Body of pancreas (tissue), 4 donors: ENCODE measurements at places on chromosomes 4 and X. TPM values are rescaled to one million over a fixed set of nuclear protein-coding genes. Genes with fewer than 3 reads are reported as not detected.

DNA sequence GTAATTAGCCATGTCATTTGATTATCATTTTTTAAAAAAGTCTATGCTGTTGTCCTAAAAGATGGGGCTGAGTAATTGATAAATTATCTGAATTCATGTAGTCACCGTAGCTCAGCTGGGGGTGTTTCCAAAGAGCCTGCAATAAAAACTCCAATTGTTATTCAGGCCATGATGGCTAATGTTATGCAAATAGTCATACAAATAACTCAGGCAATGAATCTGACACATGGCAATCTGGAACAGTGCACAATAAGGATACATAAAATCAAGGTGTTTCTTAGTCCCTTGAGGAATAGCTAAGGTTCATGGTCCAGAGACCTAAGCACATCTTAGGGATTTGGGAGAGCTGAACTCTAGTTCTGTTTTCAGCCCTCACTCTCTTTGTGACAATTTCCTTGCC lies 15.2 kb downstream of the MMRN1 start:
- H3K36me3 ChIP-seq, result no peaks in the 10 kb centered on the region
- no peak overlapping the region for H3K27ac ChIP-seq
- no peak for DNase-seq
- H3K27me3 ChIP-seq, result no peaks in the 10 kb centered on the region
- no peak overlapping the region for H3K4me3 ChIP-seq

The GAB1 gene
- 13.0 TPM for total RNA-seq

The ARHGAP6 gene
- 2.3 TPM for total RNA-seq

DNA sequence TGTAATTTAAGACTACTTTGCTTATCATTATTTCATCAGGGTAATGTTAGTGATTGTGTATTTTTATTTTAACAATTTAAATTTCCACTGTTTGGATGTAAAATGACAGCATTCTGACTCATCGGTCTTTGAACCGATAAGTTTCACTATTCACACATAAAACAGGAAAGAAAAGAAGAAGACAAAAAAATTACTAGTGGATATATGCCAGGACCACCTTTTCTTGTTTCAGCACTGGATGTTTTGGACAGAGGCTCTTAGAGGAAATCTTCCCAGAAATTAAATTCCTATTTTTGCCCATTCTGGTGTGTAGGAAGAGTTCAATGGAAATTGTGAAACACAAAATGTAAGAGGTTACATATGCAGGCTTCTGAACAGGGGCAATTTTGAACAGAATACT lies 57.4 kb downstream of the VEGFC start:
- H3K27ac ChIP-seq, result no peak overlapping the region
- H3K4me1 ChIP-seq, result no peaks in the 10 kb centered on the region
- no peaks in the 10 kb centered on the region for H3K27me3 ChIP-seq
- no peaks in the 10 kb centered on the region for H3K36me3 ChIP-seq
- no peak for DNase-seq
- no peak overlapping the region for H3K4me3 ChIP-seq

DNA sequence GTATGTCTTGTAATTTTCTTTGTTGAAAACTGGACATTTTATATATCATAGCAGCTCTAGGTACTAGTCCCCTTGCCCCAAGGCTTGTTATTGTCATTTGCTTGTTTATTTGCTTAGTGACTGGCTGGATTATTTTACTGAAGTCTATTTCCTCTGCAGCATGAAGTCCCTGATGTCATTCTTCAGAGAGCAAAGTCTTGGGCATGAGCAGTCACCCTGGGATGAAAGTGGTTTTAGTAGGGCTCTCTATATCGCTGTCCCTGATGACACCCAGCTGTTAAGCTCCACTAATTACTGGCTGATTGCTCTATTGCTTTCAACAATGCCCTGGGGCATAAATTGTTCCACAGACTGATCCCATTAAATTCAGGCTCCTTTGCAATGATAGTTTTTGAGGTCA lies 113.5 kb upstream of the USP9X start:
- no peak overlapping the region for H3K4me3 ChIP-seq
- H3K27ac ChIP-seq, result no peak overlapping the region
- H3K27me3 ChIP-seq, result no peaks in the 10 kb centered on the region
- no peaks in the 10 kb centered on the region for H3K36me3 ChIP-seq

DNA sequence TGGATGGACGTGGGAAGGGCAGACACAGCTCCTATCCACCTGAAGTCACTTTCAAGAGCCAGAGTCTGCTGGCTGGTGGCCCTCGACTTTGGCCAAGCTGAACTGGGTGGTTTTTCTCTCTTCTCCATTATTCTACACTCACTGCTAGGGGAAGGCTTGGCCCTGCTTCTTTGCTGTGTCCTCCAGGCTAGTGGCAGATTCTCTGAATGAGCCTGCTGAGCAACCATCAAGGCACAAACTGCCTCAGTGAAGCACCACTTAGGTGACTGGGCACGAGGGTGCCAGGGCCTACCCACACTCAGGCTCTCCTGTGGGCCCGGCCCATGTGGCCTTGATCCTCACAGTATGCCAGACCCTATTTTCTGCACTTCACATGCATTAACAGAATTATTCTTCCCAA lies 92.0 kb downstream of the PJA1 start:
- H3K4me3 ChIP-seq, result no peak overlapping the region
- H3K27me3 ChIP-seq, result no peaks in the 10 kb centered on the region
- DNase-seq, result no peak
- H3K4me1 ChIP-seq, result no peaks in the 10 kb centered on the region
- no peaks in the 10 kb centered on the region for H3K36me3 ChIP-seq

DNA sequence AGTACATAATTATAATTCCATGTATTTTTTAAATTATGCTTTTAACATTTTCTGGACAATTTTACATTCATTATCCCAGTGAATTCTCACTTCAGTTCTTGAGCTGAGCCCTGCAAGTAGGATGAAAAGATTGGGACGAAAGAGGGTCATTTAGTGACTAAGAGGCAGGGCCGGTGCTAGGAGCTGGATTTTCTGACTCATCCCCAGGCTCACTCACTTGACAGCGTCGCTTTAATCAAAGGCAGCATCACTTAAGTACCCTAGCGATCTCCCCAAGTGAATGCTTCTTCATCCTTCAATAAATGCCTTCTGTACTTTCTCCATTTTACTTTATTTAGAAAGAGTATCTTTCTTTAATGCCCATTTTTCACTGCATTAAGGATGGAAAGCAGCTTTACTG lies 263.6 kb downstream of the HS3ST1 start:
- H3K4me1 ChIP-seq, result no peaks in the 10 kb centered on the region
- no peaks in the 10 kb centered on the region for H3K27me3 ChIP-seq
- no peak for DNase-seq
- H3K36me3 ChIP-seq, result no peaks in the 10 kb centered on the region
- H3K27ac ChIP-seq, result no peak overlapping the region
- no peak overlapping the region for H3K4me3 ChIP-seq

- H3K27me3 ChIP-seq, result no peaks in the 10 kb centered on the region
- H3K4me3 ChIP-seq, result no peak overlapping the region
- DNase-seq, result no peak
- H3K4me1 ChIP-seq, result no peaks in the 10 kb centered on the region
- H3K27ac ChIP-seq, result no peak overlapping the region
Observed at GRCh38 chrX:111444881-111445280, 32.9 kb upstream of the DCX start.

The CDKL2 gene
- total RNA-seq, result 1.6 TPM

DNA sequence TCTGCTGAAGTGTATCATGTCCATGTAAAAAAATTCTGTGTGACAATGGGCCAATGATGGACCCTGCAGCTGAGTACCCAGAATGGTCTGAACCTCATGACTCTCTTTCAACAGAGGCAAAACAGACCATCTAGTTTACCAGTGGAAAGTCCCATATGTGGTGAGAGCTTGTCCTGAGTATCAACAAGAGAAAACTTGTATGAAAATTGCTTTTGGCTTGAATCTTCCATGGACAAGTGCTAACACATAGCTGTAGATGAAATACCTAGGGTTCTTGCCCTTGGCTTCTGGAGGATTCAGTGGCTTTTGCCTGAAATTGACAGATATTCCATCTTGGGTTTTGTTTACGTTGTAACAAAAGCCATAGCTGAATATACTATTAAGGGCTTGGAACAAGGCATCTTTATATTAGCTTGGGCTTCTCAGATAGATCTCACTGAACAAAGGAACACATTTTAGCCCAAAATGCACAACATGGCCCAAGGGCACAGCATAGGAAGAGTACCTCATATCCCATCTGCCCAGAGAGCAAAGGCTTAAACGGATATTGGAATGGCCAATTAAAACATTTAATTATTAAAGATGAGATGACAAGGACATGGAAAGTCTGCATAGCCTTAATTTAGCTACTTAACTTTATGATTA lies 128.5 kb upstream of the HPGD start:
- no peaks in the 10 kb centered on the region for H3K27me3 ChIP-seq
- H3K36me3 ChIP-seq, result no peaks in the 10 kb centered on the region
- H3K4me1 ChIP-seq, result no peaks in the 10 kb centered on the region
- H3K4me3 ChIP-seq, result no peak overlapping the region
- no peak overlapping the region for H3K27ac ChIP-seq
- no peak for DNase-seq

GRCh38 chr4:29047341-29048041 lies 1672.7 kb upstream of the PCDH7 start:
- H3K27me3 ChIP-seq, result no peaks in the 10 kb centered on the region
- H3K27ac ChIP-seq, result no peak overlapping the region
- DNase-seq, result no peak
- no peak overlapping the region for H3K4me3 ChIP-seq
- no peaks in the 10 kb centered on the region for H3K36me3 ChIP-seq
- no peaks in the 10 kb centered on the region for H3K4me1 ChIP-seq

- H3K4me3 ChIP-seq, result no peak overlapping the region
- H3K27me3 ChIP-seq, result no peaks in the 10 kb centered on the region
- no peak overlapping the region for H3K27ac ChIP-seq
- no peaks in the 10 kb centered on the region for H3K36me3 ChIP-seq
Observed at GRCh38 chr4:188554413-188554812, 415.2 kb downstream of the TRIML1 start.

GRCh38 chr4:7753271-7753670 lies 186.4 kb downstream of the AFAP1 start:
- H3K4me1 ChIP-seq, result no peaks in the 10 kb centered on the region
- peak; percentile 43 for DNase-seq
- H3K27me3 ChIP-seq, result no peaks in the 10 kb centered on the region
- H3K4me3 ChIP-seq, result no peak overlapping the region
- H3K27ac ChIP-seq, result peak overlapping the region; percentile 39

DNA sequence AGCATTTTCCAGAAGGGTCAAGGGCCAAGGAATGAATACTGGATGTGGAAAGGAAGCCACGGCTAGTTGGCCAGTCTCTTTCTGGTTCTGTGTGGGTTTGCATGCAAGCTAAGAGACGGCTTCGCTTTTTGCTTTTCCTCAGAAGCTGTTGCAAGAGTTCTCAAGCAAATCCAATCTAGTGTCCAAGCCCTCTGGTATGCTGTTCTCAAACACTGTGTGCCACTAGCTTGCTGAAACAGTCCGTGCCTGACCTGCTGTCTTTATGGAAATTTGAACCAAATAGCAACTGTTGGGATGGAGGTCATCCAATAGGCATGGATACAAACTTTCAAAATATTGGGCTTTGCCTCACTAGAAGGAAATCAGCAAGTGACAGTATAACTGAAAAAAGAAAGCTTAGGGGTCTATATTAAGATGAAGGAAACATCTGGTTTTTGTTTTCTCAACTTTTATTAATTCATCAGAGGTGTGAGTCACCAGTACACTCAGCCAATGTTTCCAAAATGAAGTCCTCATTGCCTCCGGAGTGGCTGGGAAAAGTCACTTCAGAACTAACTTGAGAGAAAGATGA lies 70.5 kb downstream of the SLC9A6 start:
- no peak overlapping the region for H3K27ac ChIP-seq
- no peaks in the 10 kb centered on the region for H3K4me1 ChIP-seq
- DNase-seq, result no peak

DNA sequence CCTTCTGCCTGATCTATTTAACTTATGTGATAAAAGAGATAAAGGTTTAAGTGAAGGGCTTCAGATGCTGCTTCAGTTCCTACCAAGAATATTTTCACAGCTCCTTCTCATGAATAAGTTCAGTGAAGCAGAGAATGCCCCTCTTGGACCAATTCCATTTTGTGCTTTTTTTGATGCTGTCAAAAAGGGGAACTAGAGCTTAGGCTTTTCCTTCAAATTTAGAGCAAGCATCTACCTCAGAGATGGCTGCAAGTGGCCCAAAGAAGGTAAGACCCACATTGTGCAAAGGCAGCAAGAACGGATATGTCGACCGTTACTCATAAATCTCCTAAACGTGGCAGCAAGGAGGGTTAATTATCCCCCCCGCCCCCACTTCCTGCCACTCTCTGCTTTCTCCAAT lies 4.5 kb downstream of the CHRDL1 start:
- H3K4me1 ChIP-seq, result no peaks in the 10 kb centered on the region
- no peaks in the 10 kb centered on the region for H3K27me3 ChIP-seq
- no peak for DNase-seq
- H3K27ac ChIP-seq, result no peak overlapping the region
- no peak overlapping the region for H3K4me3 ChIP-seq

DNA sequence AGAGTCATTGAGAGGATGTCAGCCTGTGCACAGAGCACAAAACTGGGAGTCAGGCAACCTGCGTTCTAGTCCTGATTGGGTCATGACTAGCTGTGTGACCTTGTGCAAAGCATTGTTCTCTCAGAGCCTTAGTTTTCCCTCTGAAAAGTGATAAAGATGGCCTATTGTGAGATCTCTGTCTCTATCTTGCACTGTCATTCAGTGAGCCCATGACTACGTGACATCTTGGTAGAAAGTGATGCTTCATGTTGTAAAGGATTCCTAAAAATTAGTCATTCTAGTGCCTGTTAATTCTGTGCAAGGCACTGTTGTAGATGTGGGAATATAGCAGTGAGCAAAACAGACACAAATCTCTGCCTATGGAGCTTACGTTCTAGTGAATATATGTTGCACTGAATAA lies 2.5 kb downstream of the PGRMC1 start:
- H3K27ac ChIP-seq, result no peak overlapping the region
- H3K4me1 ChIP-seq, result peaks cover 30% of the 10 kb centered on the region
- H3K27me3 ChIP-seq, result no peaks in the 10 kb centered on the region
- no peak for DNase-seq
